ENCODE measurements at places on chromosomes 4 and X.

DNA sequence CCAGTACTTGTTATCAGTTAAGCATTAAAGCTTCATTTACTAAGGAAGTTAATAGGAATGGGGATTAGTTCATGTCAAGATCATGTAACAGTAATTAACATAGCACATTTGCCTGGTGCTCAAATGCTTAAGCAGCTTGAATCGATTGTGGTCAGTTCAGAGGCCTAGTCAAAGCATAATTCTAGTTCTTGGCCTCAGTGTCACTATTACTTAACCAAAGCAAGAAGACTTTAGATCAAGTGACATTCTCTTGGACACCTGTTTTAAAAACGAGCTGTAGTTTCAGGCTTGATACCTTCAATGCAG, 115.2 kb upstream of the BMPR1B start:
- no peak for DNase-seq

GRCh38 chrX:34659575-34659974, 2.5 kb upstream of the TMEM47 start:
- no peak for DNase-seq

DNA sequence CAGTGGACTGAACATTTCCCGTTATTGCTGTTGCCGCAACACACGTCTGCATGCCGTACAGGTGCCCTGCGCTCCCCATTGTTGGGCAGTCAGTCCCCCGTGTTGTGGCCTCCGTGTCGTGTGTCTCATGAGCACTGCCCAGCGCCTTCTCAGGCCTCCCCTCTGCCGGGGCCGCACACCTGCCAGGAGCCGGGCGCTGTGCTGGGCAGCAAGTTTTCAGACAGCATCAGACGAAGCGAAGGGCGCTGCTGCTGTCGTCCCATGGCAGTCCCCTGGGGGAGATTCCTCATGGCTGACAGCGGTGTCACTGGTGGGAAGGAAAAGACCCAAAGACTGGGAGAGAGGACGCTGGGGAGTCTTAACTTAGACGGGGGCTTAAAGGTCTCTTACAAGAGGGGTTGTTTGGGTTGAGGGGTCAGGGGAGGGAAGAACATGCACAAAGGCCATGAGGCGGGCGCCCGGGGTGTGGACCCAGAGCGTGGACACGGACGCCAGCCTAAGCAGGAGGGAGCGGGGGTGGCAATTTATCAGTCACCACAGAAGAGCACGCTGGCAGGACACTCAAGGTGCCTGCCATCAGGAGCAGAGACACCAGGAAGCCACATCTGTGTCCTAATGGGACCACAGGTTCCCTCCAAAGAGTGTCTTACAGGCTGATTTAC, 47.3 kb downstream of the RGS12 start:
- no peak for DNase-seq

- no peak for DNase-seq
These were observed 23.0 kb downstream of the CDKL5 start for GRCh38 chrX:18448416-18448815.

DNA sequence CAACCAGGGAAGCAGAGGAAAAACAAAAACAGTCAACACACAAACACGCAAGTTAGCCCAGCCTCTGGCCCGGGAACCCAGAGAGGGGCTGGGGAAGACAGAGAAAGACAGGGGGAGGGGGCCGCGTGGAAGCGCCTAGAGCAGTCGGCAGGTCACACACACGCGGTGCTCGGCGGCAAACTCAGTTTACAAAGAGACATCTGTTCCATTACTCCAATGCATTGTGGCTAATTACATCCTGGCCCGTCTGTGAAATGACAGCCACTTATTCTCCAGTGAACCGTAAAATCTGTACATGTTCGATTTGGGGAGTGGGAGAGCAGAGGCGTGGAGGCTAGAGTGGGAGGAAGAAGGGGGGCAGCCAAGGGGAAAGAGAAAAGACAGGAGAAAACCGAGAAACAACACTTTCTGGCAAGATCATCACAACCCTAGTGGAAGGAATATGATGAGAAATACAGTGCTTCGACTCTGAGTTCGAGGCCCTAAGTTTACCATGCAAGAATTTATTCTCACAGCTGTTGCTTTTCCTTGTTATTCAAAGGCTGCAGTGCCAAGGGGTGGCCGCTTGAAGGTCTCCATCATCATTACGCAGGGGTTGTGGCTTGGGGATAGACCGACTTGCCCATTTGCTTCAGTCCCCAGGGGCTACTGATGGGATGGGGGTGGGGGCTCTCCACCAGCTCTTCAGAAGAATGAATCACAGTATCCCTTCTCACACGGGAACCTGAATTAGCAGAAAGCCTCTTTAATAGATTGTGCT, 167.7 kb downstream of the MGST2 start:
- no peak for DNase-seq

DNA sequence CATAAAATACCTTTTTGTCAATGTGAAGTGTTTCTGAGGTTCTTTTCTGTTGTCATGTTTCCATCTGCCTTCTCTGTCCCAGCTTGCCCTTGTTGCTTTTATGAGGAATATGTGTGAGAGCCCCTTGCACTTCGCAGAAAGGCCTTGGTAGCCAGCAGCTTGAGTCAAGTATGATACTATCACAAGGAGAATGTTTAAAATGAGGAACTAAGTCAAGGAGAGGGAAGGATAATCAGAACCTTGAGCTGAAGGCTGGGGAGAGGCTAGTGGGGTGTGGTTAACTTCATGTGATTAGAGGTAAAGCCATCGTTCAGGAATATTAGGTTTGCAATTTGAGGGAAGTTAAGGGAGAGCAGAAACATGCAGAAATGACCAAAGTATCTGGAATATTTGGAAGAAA, 12.7 kb downstream of the PGK1 start:
- DNase-seq = no peak

GRCh38 chr4:81606801-81607501, 135.2 kb upstream of the RASGEF1B start:
- DNase-seq = no peak

GRCh38 chrX:74931214-74931613, 6.0 kb upstream of the NEXMIF start:
- DNase-seq = no peak

DNA sequence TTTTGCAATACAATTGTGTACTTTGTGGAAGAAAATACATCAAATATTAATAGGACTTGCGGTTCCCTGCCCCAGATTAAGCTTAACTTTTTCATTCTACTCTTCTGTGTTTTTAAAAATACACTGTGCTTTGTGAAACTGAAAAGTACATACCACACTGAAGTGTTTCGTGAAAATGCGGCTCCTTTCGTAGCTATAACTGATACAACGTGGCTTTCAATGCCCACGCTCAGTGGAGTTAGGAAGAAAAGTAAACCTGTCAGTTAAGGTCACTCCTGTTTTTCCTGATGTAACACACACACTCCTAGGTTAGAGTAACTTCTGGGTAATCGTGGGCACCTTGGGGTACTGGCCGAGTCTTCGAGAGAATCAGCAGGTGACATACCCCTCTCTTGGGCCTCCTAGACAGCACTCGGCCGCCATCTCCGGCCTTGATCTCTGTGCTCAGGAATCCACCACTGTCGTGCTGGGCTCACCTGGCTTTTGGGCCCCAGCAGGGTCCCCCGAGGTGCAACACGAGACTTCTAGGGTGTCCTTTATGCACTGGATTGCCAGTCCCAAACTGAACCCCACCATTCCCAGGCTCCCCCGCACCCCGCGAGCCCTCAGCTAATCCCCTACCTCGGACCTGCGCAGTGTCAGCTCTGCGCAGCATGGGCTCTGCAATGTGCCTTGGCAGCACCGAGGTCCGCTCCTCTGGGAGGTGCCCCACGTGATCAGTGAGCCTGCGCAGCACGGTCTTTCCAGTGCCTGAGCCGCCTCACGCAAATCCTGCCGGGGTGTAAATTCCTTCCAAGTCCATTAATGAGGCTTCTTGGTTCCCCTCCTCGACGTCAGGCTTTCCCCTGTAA, 162.6 kb upstream of the INTU start:
- DNase-seq = no peak

- DNase-seq = peak; percentile 72
These were observed 51.7 kb downstream of the ARFIP1 start for GRCh38 chr4:152831416-152831815.

GRCh38 chrX:13471269-13471668, 98.1 kb upstream of the EGFL6 start:
- DNase-seq = no peak

DNA sequence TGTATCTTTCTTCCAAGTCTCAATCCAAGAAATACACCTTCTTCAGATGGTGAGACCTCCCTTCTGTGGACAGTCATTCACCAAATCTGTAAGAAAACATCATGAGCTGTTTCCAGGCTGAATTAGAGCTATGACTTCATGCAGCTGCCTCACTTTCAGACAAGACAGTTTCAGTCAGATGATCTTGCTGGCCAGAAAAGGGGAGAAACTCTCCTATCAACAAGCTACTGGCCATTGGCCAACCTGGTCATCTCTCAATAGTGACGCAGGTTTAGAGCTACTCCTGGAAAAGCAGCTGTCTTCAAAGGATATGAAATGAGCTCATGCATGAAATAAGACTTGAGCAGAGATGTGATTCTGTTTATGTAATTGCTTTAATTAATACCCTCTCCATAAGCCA, 69.6 kb upstream of the NDP start:
- DNase-seq = no peak

- no peak for DNase-seq
These were observed 13.3 kb downstream of the IDS start for GRCh38 chrX:149491812-149492211.

GRCh38 chrX:46643636-46644035, 70.1 kb downstream of the CHST7 start:
- DNase-seq = no peak

- DNase-seq = no peak
These were observed 308 bp upstream of the TLR2 start for GRCh38 chr4:153683763-153684181.

DNA sequence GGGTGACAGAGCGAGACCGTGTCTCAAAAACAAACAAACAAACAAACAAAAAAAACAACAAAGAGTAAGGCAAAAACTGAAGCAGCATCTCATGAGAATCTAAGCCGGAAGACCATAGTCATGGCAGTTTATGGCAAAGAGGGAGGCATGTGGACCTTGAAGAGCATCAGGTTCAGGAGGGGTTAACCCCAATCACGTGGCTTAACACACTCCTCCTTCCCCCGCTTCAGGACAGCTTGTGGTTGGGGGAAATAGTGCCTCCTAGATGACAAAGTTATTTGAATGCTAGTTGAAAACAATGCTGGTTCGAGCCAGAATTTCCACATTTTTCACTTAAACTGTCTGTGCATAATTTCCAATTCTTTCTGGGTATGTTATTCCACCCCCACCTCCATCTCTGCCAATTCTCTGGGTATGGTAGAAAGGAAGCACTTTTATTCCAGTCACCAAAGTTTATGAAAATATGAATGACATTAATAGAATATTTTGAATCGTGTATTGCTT, 11.7 kb upstream of the MAP7D3 start:
- DNase-seq = no peak

DNA sequence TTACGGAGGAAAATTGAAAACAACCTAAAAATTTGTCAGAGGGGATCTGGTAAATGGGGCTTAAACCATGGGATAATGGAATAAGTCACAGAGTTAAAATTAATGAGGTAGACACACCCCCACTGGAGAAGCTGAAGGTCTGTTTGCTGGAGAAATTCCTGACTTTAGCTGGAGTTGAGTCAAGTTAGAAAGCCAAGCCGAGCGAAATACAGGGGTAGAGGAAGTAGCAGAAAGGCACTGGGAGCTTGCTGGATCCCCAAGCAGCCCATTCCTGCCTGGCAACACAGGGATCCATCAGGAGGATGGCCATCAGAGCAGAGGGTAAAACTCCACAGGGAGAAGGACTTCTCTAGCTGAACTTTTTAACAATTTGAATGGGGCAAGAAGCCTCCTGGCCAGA, 163.8 kb downstream of the ATRX start:
- no peak for DNase-seq

DNA sequence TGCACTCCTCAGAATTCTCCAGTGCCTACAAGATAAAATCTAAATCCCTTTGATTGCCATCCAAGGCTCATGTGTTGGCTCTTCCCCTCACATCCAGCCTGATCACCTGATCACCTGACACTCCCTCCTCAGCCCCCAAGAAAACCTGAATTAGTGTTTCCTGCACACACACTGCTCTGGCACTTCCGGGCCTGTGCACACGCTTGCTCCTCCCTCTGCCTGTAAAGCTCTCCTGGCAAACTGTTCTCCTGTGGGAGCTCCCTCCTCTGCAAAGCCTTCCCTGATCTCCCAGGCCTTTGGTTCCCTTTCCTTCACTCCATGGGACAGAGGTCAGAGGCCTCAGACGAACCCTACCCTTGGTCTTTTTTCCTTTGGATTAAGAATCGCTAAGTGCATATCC, 19.9 kb downstream of the PHKA2 start:
- no peak for DNase-seq

GRCh38 chr4:101348367-101348827, 1.1 kb upstream of the PPP3CA start:
- no peak for DNase-seq

GRCh38 chr4:113162089-113162488, 112.6 kb downstream of the ANK2 start:
- no peak for DNase-seq

GRCh38 chr4:8656185-8656517, 63.6 kb downstream of the CPZ start:
- DNase-seq = no peak

DNA sequence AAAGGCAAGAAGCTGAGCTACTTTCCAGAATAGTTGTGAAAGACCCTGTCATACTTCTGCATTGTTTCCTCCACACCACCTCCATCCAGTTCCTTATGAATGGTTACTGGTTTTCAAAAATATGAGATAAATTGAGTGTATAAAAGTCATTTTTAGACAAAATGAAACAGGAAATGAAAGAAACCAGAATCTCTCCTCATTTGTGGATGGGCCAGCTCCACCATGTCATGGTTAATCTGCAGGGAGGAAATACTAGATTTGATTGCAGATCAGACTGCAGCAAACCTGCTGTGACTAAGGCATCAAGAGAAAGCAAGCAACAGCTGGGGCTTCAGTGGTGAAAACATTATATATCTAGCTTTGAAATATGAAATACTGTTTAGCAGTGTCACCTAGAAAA, 23.8 kb downstream of the F9 start:
- no peak for DNase-seq

DNA sequence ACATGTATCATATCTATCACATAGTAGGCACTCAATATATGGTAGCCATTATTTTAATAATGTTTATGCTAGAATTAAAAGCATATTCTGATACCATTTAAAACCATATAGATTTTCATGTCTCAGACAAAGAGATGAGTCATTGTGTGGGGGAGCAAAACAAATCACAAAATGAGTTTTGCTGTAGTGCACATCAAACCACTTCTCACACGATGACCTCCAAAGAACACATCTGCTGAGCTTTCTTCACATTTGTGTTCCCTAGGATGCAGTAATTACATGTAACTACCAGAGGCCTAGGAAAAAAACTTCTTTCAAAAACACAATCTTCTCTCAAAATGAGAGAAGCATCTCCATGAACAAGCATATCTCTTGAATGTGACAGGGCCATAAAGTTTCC, 56.1 kb upstream of the BRS3 start:
- DNase-seq = no peak

DNA sequence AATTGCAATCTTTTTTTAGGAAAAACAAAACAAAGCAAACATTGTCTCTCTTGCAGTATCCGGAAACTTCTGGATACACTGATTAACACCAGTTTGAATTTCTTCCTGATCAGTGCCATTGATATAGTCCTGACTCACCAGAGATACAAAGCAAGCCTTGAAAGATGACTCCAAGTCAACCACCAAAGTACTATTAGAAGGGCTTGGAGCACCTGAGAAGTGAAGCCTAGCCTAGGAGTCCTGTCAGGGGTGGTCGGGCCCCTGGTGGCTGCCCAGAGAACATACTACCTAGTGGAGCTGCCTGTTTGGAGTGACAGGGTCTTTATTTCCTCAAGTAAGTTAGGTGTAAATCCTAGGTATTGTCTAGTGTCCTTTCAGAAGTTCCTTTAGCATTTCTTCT, 593.2 kb downstream of the ZNF674 start:
- DNase-seq = peak; percentile 4

GRCh38 chr4:53538756-53539155, 52.5 kb downstream of the LNX1 start:
- no peak for DNase-seq

Measured in foreskin keratinocyte (primary cell).